Activated T-helper 1 cell treated with anti-CD3 and anti-CD28 coated beads, Interleukin-2, amount 50 U/mL, for 16 hours (primary cell): ENCODE measurements at places on chromosomes 4 and X.

DNA sequence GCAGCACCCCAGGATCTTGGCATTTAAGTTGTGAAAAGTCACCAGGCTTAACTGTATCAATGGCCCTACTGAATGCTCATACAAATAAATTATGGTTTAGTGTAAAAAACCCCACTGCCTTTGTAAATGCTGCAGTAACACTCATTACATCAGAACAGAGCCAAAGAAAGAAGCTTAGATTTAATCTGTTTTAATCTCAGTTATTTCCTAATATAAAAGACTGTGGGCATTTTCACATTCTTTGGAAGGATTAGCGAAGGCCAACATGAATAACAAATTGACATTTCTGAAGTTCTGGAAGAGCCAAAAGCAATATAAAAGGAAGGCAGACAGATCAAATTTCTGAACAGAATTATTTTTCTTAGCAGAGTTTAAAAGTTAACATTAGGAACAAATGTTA, 140.0 kb upstream of the HCCS start:
- no peak for DNase-seq

DNA sequence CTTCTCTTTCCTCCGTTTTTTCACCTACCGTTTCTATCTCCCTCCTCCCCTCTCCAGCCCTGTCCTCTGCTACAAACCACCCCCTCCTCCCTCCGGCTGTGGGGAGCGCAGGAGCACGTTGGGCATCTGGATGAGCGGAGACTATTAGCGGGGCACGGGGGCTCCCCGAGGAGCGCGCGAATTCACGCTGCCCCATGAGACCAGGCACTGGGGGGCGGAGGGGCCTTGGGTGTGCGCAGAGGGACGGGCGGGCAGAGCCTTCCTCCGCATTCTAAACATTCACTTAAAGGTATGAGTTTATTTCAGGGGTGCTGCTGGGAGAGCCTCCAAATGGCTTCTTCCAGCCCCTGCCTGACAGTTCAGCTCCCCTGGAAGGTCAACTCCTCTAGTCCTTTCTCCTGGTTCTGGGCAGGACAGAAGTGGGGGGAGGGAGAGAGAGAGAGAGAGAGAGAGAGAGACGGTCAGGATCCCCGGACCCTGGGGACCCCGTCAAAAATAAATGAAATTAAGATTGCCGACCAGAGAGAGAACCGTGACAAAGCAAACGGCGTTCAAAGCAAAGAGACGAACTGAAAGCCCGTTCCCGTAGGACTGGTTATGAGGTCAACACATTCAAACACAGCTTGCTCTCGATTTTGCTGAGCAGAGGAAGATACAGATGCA, 5.0 kb downstream of the SHOX start:
- DNase-seq, result no peak

GRCh38 chr4:152920768-152921167, 15.4 kb upstream of the FHDC1 start:
- no peak for DNase-seq

- DNase-seq, result no peak
Measured at GRCh38 chr4:135775909-135776308, 1574.3 kb upstream of the PABPC4L start.

GRCh38 chrX:8049827-8050226, 121.2 kb downstream of the VCX2 start:
- no peak for DNase-seq

DNA sequence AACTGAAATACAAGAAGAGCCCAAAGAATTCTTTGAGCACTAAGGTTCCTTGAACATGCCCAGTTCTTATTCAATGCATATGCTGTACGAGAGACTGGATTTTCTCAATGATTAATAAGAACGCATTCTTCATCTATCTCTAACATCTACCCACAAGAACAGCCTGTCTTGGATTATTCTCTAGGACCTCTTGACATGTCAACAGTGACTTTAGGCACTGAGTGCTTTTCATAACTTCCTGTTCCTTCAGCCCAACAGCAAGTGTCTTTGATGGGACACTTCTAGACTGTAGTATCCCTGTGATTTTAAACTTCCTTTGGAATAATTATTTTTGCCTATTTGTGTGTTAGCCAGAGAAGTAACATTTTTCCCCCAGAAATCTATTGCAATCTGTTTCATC, 69.3 kb downstream of the OPHN1 start:
- DNase-seq, result no peak

- no peak for DNase-seq
Measured at GRCh38 chr4:88320780-88321373, 36.5 kb upstream of the PPM1K start.
